ENCODE measurements at places on chromosomes 11 and 22.

DNA sequence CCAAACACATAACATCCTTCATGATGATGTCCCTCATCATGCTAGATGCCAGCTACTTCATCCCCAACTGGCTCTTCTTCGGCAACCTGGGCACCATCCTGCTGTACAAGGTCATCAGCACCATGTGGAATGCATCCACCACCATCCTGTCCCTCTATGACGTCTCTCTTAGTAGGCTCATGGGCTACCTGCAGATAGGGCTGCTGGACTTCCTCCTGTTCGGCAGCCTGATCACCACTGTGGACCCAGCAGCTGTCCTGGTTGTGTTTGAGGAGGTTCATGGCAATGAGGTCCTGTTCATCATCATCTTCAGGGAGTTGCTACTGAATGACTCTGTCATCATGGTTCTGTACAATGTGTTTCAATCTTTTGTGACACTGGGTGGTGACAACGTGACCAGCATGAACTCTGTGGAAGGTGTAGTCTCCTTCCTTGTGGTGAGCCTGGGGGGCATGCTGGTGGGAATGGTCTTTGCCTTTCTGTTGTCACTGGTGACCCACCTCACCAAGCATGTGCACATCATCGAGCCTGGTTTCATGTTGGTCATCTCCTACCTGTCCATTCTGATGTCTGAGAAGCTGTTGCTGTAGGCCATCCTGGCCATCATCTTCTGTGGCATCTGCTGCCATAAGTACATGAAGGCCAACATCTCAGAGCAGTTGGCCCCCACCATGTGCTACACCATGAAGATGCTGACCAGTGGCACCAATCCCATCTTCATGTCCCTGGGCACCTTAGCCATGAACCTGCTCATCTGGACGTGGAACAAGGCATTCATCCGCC, 120.7 kb upstream of the SERPIND1 start:
- DNase-seq: no peak

- peak; percentile 2 for DNase-seq
These were observed 59.0 kb downstream of the CEP57 start for GRCh38 chr11:95849087-95849825.

GRCh38 chr11:20980736-20981135, 311.4 kb downstream of the NELL1 start:
- DNase-seq: no peak

DNA sequence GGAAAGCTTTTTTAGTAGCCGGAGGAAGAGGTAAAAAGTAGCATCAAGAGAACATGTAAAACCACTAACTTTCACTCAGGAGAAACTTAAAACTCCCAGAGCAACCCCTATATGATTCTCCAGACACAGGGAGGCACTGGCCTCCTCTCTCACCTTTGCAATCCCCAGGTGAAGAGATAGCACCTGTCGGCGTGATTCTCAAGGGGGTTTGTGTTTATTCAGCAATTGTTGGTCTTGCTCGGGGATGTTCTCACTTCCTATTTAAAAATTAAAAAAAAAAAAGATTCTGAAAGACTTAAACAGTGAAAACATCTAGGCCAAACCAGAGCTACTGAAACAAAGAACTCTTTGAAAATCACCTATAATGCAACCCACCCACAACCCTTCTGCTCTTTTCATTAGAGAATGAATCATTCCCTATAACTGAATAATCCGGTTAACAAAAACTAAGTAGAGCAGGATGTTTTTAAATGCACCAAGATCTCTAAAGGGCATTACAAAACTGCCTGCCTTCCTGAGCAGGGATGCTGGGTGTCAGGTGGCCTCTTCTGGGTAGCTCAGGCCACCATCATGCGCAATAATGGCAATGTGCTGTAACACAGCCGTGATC, 24.9 kb downstream of the DHCR7 start:
- DNase-seq: no peak

DNA sequence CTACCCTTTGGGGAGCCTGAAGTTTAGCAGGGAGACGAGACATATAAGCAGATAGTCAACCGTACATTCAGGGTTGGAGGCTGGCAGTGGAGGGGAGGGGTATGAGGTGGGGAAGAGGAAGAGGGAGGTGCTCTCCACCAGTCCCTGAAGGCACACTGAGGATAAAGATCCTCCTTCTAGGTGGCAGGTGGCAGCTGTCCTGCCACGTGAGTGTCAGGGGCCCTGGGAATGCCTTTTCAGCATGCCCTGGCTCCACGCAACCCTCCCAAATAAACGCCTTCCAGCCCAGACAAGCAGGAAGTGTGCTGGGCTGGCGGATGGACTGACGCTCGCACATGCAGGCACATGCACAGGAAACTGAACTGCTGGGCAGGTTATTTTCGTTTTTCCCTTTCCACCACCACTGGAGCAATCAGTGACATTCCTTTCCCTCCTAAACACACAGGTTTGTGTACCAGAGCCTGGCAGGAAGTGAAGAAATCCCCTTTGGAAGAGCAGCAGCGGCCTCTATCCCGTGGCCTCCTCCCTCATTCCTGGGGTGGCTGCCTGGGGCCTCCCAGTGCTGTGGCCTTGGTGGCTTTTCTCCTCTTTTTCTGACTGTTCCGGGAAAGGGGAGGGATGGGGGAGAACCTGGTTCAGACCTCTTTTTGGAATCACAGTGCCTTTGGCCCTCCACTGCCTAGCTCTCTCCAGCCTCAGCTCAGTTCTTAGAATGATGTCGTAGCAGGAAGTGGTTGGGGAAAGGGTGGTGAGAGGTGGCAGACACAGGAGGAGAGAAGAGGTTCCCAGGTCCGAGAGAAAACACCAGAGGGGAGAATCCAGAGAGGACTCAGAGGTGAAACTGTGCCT, 157.0 kb upstream of the TIMP3 start:
- DNase-seq: no peak

GRCh38 chr11:37504921-37505320, 906.9 kb upstream of the RAG2 start:
- DNase-seq: no peak

DNA sequence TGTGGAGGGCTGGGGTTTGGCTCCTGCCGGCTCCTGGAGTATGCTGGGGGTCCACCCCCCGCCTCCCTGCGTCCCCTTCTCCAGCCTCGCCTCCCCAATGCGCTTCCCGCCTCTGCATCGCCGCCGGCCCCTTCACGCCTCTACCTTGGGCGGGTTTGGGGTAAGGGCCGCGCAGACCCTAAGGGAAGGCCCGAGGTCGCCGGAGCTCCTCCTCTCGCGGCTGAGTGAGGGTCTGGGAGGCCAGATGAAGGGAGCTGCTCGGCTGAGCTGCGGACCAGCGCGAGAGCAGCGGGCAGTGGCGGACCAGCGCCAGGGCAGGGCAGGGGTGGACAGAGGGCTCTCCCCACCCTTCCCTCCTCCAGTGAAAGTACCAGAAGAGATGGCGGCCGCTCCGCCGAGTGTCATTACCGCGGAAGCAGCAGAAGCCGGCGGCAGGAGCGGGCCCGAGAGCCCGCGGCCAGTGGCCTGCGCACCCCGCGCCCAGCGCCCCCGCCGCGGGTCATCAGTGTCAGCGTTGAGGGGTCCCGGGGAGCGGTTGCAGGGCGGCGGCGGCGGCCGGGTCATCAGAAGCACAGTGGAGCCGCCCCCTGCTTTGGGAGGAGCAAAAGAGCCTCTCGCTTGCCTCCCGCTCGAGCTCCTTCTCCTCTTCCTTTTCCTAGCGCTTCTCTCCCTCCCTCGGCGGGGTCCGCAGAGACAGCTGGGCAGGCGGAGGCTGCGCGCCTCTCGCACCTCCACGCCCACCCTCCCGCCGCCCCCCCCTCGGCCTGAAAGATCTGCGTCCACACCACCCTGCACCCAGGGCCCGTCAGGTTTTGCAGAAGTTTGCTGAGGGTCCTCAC, 255.6 kb upstream of the CADM1 start:
- DNase-seq: peak; percentile 13

- DNase-seq: no peak
These were observed 57.6 kb upstream of the B3GAT1 start for GRCh38 chr11:134469627-134470026.

- DNase-seq: no peak
These were observed 462.4 kb downstream of the DLG2 start for GRCh38 chr11:85164743-85165142.

- no peak for DNase-seq
These were observed 29.4 kb upstream of the BAIAP2L2 start for GRCh38 chr22:38139901-38140300.

GRCh38 chr11:2929531-2929949, 320 bp upstream of the PHLDA2 start:
- DNase-seq: no peak

- no peak for DNase-seq
These were observed 8.6 kb downstream of the LRRC32 start for GRCh38 chr11:76661834-76662434.

GRCh38 chr11:11403763-11404725, 51.0 kb upstream of the CSNK2A3 start:
- no peak for DNase-seq

GRCh38 chr11:10413268-10413667, 41.8 kb upstream of the AMPD3 start:
- no peak for DNase-seq

GRCh38 chr11:70727899-70728620, 329.7 kb downstream of the CTTN start:
- DNase-seq: no peak

DNA sequence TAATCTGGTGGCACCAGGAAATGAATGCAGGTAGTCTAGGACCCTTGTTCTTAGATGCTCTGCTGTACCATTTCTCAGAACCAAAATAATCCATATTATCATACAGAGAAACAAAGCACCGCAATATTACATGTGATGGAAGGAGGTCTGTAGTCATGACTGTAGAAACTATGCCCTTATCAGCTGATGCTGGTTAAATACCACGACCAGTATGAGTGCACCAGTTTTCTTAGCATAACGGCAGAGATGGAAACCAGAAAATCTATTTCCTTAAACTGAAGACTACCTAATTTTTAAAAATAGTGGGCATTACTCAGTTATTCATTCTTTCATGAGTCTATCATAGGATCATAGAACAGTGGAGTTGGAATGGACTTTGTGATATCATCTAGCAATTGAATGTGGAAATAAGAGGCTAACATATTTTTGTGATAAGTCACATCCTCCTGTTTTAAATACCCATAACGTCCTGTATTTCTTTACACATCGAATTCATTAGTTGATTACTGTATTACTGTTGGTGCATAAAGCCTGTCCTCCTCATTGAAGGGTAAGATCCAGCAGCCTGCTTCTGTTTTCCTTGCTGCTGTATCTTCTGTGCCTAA, 15.1 kb downstream of the JHY start:
- DNase-seq: no peak

DNA sequence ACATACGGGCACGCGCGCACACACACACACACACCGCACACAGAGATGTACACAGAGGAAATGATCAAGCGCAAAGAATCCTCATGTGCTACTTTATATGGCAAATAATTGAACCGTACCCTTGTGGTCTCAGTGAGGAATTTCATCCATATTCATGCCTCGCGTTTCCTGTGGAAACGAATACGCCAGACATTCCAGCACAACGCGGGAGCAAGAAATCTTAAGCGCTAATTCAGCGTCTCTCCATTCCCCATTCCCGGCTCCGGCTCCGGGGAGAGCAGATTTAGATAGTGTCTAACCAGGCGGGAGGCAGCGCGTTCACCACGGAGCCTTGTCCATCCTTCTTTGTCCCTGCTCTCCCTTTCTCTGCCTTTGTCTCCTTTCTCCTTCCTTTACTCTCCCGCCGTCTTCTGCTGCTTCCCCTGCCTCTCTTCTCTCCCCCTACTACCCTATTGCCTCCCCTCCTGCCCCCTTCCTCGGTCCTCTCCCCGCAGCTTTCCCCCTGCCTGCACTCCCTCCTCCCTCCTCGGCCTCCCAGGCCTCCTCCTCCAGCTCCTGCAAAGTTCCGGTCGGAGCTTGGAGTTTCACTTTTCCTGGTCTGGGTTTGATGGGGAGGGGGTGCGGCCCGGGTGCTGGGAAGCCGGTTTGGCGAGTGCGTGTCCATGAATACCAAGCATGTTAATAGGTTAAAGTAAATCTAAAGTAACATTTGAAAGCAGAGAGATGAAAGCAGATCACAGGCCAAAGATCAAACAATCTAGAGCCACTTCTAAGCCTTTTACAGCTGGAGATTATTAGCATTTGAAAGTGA, 579.3 kb downstream of the BUD13 start:
- peak; percentile 41 for DNase-seq

DNA sequence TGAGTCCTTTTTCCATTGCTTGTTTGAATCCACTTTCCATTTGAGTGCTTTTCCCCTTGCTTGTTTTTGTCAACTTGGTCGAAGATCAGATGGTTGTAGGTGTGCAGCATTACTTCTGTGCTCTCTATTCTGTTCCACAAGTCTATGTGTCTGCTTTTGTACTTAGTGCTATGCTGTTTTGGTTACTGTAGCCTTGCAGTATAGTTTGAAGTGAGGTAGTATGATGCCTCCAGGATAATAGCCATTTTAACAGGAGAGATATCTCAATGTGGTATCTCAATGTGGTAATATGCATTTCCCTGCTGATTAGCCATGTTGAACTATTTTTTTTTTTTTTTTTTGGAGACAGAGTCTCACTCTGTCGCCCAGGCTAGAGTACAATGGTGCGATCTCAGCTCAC, 16.7 kb downstream of the ACRV1 start:
- DNase-seq: no peak

- no peak for DNase-seq
These were observed 1221.0 kb downstream of the JRKL start for GRCh38 chr11:97610854-97611253.

GRCh38 chr11:76640501-76640900, 30.0 kb downstream of the LRRC32 start:
- peak; percentile 17 for DNase-seq

DNA sequence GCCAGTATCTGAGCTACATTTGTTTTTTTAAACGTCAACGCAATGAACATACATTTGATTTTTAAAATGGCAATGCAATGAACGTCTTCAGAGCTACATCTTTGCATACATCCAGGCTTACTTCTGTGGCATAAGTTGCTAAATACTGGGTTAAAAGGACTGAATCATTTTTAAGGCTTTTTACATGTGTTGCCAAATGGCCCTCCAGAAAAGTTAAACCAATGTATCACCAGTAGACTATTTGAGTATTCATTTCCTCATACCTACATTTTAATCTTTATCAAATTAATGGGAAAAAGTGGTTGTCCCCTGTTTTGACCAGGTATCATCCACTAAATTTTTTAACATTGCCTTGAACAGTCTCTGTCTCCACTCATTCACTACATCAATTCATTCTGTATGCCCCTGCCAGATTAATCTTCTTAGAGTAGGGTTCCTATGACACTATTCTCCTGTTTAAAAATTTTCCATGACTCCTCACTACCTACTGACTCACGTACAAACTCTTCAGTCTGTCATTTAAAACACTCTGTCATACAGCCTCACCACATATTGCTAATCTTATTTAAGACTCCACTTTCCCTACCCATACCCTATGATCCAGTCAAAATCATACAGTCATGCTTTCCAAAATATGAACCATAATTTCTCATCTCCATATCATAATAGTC, 12.4 kb upstream of the PRRG4 start:
- DNase-seq: no peak

DNA sequence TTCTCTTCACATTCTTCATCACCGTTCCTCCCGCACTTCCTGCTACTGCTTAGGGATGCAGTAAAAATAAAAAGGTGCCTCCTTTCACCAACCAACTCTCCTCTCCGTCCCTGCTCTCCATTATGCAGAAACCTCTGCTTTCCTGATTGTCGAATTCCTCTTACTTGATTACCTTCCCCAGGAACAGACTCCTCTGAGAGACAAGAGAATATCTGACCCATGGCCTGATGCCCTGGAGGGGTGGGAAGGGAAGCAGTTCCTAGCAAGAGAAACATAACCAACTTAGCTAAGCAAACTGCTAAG, 80.9 kb downstream of the TRIM29 start:
- no peak for DNase-seq

Measured in NCI-H2227 treated with DMSO at 0.1 percent for 48 hours (cell line).